AG08395 (cell line): ENCODE measurements at places on chromosomes 1 and 21.

- no peak for DNase-seq
Measured at GRCh38 chr1:43509007-43509739, 21.5 kb upstream of the PTPRF start.

- DNase-seq = peak; percentile 96
Measured at GRCh38 chr1:42941640-42942330, 16.9 kb downstream of the SLC2A1 start.

DNA sequence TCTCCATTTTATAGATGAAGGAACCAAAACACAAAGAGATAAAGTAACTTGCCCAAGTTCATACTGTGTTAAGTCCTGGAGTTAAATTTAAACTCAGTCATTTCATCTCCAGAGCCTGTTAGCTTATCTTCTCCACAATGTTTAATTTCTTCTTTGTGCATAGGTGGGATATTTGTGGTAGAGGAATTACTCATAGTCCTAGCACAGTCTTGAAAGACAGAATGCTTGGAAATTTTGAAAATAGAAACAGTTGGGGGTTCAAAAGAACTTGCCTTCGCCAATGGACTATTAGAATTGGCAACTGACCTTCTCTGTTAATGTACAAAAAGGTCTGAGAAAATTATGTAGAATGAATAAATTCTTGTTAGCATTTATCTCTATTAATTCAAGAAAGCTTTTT lies 832.0 kb upstream of the PRMT6 start:
- DNase-seq = no peak

DNA sequence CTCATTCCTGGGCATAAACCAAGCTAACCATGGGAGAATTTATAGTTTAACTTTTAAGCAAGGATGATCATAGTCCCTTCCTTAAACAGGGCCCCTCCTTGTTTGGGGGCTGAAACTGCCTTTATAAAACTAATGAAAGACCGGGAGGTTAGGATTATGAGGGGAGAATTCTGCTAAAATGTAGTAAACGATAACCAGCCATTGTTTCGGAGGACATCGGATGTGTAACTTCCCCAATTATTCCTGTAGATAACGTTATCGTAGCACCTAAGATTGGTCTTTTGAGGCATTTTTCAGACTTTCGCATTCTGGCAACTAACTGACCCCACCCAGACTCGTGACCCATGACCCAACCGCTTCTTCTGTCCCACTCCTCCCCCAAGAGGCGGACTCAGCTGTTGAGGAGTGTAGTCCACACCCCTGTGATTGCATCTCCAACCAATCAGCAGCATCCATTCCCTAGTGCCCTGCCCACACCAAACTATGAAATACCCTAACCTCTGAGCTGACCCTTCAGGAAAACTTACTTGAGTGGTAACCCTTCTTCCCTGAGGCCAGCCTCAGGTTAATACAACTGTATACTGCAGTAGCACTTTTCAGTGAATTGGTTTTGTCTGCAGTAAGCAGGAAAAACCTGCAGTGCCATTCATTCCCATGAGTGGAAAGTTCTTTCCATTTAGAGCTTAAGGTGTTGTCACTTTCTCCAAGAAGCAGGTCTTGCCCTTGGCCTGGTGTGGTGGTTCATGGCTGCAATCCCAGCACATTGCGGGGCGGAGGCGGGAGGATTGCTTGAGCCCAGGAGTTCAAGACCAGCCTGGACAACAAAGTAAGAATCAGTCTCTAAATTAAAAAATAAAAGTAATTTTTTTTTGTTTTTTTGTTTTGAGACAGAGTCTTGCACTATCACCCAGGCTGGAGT lies 823 bp upstream of the SYF2 start:
- peak; percentile 87 for DNase-seq

DNA sequence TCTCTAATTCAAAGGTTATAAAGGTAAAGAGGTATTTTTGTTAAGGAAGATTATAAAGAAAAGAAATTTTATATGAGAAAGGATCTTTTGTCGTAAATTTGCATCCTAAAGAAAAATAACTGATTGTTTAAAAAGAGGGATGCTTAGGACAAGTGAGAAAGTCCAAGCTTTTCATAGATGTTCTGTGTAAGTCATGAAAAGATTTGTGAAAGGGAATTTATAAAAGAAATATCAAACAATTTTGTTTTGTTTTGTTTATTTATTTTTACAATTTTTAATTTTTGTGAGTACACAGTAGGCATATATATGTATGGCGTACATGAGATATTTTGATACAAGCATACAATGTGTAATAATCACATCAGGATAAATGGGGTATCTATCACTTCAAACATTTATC lies 145.2 kb downstream of the ADSS2 start:
- DNase-seq = no peak

GRCh38 chr1:44994309-44994898 lies 8.0 kb upstream of the EIF2B3 start:
- DNase-seq = no peak

GRCh38 chr1:221740993-221741702 lies 741 bp downstream of the DUSP10 start:
- DNase-seq = no peak

DNA sequence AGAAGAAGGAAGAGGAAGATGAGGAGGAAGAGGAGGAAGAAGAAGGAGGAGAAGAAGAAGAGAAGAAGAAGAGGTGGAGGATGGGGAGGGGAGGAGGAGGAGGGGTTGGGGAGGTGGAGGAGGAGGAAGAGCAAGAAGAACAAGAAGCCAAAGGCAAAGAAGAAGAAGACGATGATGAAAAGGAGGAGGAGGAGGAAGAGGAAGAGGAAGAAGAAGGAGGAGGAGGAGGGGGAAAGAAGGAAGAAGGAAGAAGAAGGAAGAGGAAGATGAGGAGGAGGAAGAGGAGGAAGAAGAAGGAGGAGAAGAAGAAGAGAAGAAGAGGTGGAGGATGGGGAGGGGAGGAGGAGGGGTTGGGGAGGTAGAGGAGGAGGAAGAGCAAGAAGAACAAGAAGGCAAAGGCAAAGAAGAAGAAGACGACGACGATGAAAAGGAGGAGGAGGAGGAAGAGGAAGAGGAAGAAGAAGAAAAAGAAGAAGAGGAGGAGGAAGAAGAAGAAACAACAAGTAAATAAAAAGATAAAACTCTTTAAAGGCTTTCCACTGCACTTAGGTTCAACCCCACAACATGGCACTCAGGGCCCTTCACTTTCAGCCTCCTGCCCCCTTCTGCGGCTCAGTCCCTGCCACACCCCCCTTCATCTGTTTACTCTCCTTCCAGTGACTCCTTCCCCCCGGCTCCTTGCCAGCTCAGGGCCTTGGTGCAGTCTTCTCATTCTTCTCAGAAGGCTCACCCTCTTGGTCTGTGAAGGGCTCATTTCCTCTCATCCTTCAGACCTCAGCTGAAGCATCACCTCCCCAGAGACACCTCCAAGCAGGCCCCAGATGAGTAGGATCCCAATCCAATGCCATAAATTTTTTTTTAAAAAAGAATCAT lies 114.0 kb downstream of the KCNN3 start:
- DNase-seq = peak; percentile 50

GRCh38 chr1:225933072-225933471 lies 7.9 kb downstream of the LEFTY2 start:
- no peak for DNase-seq

DNA sequence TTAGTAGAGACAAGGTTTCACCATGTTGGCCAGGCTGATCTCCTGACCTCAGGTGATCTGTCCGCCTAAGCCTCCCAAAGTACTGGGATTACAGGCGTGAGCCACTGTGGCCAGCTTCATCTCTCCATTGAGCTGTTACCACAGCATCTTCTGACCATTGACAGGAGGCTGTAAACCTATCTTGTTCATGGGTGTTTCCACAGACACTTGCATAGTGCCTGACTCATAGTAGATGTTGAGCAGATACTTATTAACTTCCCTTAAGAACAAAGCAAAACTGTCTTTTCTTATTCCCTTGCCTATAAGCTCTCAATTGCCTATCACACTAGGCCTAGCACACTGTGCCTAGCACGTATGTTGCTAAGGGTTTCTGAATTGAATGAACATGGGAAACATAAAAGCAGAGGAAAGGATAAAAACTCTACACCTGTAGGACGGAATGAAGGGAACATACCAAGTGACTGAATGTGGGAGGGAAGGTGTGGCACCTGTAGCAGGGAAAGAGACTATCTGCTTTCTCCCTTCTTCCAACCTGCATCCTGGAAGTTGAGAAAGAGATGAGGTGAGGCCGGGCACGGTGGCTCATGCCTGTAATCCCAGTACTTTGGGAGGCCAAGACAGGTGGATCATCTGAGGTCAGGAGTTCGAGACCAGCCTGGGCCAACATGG lies 1.2 kb upstream of the C1orf54 start:
- DNase-seq = no peak

- no peak for DNase-seq
Measured at GRCh38 chr1:160373696-160374095, 6.8 kb downstream of the NHLH1 start.

DNA sequence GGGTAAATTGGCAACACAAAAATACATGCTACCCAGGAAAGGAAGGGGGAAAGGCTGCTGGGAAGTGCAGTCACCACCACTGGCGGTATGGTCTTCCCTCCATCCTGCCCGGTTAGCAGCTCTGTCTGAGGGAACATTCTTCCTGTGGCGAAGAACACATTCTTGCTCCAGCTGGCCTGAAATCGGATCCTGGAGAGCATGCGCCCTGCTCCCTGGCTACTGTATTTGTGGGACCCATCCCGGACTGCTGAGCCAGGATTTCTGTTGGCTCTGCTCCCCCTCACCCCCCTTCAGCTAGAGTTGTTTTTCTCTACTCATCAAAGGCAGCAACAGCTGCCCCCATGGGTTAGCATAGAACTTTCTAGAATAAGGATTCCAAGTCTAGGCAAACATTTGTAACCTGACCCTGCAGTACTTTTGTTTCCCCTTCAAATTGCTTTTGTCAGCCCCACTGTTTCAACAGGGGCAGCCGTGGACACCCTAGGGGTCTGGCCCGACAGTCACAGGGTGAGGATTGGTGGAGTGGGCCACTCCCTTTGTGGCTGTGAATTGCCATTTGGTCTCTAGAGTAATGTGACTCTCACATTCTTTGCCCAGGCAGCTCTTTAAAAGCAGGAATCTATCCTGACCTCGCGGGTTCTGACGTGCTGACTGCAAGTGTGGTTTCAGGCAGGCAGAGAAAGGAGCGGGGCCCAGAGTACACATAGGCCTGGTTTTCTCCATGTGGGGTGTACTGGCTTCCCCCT lies 157.7 kb downstream of the TOMM20 start:
- peak; percentile 87 for DNase-seq

DNA sequence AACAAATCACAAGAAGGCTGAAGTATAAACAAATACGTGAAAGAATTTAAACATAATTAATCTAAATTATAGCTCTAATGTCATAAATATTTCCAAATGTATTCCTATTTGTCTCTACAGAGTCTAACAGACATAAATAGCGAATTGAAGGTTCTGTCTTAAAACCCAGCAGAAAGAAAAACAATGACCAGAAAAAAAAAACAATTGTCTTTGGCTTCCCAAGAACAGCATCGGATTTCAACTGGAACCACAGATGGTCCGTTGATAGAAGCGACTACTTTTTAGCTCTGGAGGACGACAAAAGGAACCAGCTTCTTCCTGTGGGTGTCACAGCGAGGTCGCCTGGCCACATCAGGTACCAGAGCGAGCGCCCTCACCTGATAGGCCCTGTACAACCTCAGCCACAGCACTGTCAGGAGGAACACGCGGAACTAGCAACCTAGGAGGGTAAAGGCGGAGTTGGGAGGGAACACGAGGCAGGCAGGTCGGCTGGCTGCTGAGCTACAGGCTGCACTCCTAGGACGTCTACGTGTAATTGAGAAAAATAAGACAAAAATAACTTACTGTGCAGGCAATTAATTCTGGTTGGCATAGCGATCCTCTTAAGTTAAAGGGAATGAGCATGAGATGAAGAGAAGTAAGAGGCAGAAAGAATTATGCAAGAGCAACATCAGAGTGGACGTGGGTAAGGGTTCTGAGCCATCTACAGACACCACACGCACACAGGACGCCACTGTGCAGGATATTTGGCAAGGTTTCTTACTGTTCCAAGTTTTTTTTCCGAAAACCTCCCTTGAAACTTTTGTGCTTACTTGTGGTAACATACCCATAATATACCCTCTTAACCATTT lies 16.7 kb upstream of the PRDM15 start:
- no peak for DNase-seq

- peak; percentile 15 for DNase-seq
Measured at GRCh38 chr1:12649971-12650421, 6.1 kb downstream of the AADACL4 start.

- DNase-seq = peak; percentile 72
Measured at GRCh38 chr1:159141584-159142390, 29.6 kb upstream of the CADM3 start.

DNA sequence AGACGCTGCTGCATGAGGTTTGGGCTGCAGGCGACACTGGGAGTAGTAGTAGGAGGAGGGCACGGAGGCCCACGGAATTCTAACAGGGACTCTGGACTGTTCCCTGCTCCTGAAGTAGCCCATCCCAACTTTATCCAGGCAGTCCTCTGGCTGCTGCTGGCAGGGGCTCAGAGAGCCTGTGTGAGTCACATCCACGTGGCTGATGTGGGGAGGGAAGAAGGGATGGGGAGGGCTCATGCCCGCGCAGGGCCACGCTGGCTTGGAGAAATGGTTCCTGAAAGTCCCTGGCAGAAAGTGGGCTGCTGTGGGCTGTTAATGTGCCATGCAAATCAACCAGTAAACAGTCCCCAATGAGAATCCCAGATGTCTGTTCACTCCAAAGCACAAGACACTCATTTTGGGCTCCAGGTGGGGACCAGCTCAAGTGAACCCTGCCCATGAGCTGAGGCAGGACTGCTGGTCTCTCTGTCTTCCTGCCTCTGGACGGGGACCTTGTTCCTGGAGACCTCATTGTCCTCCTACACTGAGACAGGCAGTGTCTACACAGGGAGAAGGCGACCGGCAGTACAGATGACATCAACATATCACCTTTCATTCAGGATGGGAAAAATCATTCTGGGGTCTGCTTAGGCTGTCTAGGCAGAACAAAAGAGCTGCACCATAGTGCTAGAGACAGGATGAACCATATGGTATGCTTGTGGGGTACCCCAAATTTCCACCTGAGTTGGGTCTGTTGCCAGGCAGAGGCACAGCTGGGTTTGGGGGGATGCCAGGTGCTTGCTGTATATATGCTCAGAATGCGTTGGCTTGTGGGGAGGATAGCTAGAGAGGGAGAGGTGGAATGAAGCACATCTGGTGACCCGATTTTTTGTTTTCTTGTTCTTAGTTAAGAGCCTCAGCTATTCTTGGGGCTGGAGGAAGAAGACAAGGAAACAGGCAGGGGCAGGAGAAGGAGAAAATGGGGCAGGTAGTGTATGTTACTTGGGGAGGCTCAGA lies 57.9 kb upstream of the FMOD start:
- peak; percentile 88 for DNase-seq

DNA sequence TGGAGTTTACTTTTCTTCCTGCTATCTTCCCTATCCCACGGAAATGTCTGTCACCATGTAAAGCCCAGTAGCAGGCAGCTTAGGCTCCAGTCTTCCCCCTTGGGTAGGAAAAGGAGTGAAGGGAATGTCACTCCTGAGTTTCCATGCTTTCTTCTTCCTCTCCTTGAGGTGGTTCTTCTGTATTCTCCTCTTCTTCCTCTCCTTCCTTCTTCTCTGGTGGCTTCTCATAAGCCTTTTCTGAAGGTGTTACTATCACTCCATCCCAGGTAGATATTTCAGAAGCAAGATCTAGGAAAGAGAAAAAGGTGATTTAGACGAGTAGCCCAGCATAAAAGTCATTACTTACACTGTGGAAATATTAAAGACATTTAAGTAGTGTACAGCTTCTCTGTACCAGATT lies 3.8 kb downstream of the SNAPIN start:
- no peak for DNase-seq

GRCh38 chr1:22875841-22876240 lies 96.8 kb downstream of the LACTBL1 start:
- no peak for DNase-seq
